Central memory CD4-positive, alpha-beta T cell (primary cell): ENCODE measurements at places on chromosomes 6 and 20.

DNA sequence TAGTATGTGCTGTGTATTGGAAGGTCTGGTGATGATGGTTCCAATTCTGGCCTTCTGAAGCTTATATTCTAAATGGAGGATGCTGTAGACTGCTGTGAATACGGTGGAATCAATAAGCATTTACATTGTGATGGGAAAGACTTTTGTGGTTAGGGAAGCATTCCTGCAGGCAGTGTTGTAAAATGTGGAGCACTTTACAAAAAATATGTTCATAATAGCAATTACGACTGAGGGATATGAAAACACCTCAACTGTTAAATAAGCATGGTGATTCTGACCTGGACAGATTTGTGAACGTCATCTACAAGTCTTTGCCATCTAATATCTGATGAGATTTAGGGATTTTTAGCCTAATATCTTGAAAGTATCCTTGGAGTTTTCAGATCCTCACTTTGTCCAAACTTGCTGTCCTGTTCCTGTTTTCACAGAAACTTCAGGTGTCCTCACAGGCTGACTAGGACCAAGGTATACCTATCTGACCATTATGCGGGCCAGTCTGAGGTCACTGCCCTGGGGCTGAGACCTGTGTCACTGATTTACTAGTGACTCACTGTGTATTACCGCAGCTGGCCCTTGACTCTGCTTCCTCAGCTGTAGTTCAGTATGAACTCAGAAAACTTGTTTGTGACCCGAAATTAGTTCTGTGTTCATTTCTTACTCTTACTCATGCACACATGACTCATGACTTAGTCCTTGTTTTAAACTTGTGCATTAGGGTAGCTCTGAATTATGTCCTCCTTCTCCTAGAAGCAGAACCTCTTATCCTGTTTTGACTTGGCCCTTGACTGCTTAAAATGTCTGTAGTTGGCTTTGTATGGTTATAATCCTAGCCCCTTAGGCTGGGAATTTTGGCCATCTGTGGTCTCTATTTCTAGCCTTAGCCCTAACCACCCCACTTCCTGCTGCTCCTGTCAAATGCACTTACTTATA lies 343.0 kb downstream of the CDKAL1 start:
- no peak for DNase-seq

DNA sequence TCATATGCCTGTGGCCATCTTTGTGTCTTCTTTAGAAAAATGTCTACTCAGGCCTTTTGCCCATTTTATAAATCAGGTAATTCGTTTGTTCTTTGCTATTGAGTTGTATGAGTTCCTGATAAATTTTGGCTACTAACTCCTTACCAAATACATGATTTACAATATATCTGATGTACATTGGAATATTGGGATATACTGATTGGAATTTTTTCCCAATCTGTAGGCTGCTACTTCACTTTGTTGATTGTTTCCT lies 39.2 kb downstream of the BACH2 start:
- DNase-seq, result no peak

- no peak for DNase-seq
These were observed 397 bp downstream of the PEDS1 start for GRCh38 chr20:50153153-50153499.

DNA sequence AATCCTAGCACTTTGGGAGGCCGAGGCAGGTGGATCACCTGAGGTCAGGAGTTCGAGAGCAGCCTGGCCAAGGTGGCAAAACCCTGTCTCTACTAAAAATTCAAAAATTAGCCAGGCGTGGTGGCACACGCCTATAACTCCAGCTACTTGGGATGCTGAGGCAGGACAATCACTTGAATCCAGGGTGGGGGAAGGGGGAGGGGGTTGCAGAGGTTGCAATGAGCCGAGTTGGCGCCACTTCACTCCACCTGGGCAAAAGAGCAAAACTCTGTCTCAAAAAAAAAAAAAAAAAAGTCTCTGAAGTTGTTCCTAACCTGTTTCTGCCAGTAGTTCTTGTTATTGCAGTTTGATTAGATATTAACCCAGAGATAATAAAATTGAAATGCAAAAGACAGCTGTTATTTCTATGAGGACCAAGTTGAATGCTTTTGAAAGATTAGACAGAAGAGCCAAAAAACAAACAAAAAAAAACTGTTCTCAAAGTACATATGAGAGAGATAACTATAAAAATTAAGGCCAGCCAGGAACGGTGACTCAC lies 22.6 kb downstream of the PIGU start:
- DNase-seq, result no peak

- DNase-seq, result peak; percentile 79
These were observed 398 bp downstream of the ZBTB2 start for GRCh38 chr6:151390851-151391470.

GRCh38 chr6:40762981-40763380 lies 175.8 kb upstream of the LRFN2 start:
- no peak for DNase-seq

DNA sequence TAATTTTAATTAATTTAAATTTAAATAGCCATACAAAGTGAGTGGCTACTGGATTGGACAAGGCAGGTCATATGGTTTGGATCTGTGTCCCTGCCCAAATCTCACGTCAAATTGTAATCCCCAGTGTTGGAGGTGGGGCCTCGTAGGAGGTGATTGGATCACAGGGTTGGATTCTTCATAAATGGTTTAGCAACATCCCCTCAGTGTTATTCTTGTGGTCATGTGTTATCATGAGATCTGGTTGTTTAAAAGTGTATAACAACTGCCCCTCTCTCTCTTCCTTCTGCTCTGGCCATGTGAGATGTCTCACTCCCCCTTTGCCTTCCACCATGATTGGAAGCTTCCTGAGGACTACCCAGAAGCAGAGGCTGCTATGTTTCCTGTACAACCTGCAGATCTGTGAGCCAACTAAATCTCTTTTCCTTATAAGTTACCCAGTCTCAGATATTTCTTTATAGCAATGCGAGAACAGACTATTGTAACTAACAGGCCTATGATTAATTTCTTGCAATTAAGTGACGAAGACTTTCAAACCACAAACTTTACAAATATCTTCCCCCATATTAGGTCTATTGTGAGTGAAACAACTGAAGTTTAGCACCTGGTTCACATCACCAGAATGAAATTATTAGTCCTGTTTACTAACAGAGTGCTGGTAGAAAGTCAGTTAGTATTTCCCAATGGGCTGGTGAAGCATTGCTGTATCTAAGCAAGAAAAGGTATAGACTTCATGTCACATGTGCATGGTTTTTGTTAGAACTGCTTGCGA lies 60.0 kb upstream of the TNFAIP3 start:
- DNase-seq, result no peak
